ENCODE measurements at places on chromosomes 1 and 21.

DNA sequence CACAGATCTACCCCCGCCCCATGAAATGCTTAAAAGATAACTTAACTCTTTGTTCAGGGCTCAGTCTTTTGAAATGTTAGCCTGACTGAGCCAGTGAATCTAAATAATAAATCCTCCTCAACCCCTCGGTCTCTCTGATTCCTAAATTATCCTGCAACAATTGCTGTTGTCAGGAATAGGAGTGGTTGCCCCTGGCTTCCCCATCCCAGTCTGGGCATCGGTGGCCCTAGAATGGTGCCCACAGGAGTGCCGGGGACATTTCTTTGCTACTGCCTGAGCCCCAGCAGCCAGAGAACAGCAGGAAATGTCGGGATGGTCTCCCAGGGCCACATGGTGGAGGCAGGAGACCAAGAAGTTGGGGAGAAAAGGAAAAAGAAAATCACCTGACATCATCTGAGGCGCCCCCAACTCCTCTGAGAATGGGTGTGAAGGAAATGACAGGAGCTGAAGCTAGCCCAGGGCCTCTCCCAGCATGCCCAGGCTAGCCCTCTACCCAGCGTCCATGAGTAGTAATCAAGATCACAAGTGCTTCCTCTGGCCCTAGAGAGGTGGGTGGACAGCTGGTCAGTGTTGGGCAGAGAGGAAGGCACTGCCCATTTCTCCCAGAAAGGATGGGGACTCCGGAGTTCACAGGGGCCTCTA lies 1.6 kb downstream of the PADI4 start:
- H3K4me3 ChIP-seq, result no peak overlapping the region
- no peak overlapping the region for H3K27ac ChIP-seq
- H3K27me3 ChIP-seq, result no peaks in the 10 kb centered on the region
- peaks cover 11% of the 10 kb centered on the region for H3K4me1 ChIP-seq
- DNase-seq, result no peak

GRCh38 chr1:164671966-164672571 lies 113.1 kb downstream of the PBX1 start:
- no peaks in the 10 kb centered on the region for H3K4me1 ChIP-seq
- H3K27ac ChIP-seq, result no peak overlapping the region
- no peaks in the 10 kb centered on the region for H3K27me3 ChIP-seq
- no peak for DNase-seq

DNA sequence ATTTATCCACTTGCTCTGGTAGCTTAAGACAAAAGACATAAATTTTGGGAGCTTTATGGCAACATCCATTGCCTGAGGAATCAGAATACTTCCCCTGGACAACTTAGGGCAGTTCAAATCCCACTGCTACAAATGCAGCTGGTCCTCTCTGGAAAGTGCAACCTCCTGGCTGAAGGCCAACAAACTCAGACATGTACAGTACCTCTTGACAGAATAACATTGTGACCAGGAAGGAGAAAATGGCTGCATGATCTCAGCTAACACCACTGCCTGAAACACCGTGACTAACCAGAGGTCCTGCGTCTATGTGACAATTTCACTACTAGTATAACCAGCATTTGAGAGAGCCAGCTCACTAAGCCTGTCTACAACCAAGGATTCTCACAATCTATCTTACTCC lies 218.9 kb downstream of the CRB1 start:
- H3K4me3 ChIP-seq, result no peak overlapping the region
- no peaks in the 10 kb centered on the region for H3K27me3 ChIP-seq
- H3K4me1 ChIP-seq, result no peaks in the 10 kb centered on the region
- no peaks in the 10 kb centered on the region for H3K36me3 ChIP-seq
- no peak for DNase-seq

- no peak overlapping the region for H3K4me3 ChIP-seq
- no peak for DNase-seq
Measured at GRCh38 chr1:100995198-100995988, 30.2 kb downstream of the DPH5 start.

DNA sequence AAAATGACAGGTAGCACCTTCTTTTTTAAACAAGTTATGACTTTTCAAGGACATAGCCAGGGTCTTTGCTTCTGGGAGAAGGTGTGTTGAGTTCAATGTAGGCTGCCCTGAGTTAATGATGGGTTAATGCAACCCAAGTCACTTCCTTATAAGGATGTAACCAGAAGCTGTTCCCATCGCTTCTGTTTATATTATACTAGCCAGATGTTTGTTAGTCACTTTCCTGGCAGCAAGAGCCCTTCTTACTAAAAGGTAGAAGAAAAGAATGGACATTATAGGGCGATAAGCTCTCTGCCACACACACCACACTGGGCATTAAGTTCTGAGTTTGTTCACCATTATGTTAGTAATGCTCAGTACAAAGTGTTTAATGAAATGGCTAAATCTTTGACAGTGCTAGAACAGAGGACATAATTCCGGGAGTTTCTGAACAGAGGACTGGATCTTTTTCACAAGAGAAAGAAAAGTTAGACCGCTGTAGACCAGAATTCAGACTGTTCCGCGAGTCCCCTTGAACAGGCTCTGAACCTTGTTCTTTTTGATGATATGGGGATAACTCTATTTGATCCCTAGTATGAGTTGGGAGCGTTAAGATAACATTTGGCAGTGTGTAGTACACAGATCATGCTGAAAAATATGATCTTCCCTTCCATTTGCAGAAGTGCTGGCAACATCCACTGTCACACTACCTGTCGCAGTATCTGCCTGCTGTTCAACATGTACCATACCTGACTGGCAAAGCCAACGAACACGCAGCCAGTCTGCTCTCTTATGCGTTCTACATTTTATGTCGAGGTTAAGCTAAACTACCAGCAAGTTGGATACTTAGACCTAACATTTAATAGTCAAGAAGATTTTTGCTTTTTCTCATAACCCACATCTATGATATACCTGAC lies 41.0 kb downstream of the DEGS1 start:
- no peaks in the 10 kb centered on the region for H3K4me1 ChIP-seq
- H3K27ac ChIP-seq, result no peak overlapping the region
- no peaks in the 10 kb centered on the region for H3K36me3 ChIP-seq
- DNase-seq, result no peak

DNA sequence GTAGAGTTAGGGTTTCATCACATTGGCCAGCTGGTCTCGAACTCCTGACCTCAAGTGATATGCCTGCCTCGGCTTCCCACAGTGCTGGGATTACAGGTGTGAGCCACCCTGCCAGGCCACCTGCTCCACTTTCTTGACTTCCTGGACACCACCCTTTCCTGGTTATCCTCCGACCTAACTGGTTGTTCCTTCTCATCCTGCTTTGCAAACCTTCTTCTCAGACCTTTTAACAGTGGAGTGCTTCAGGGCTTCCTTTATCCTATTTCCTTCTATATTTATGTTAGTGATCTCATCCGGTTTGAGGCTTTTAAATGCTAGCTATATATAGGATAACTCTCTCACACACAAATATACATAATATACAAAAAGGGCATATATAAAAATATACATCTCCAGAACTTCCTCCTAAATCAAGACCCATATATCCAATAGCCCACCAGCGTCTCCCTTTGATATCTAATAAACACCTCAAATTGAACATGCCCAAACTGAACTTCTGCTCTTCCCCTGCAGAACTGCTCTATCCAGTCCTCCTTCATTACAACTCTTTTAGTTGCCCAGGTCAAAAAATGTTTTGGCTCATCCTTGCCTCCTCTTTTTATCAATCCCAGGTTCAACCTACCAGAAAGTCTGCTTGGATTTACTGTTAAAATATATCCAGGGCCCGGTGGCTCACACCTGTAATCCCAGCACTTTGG lies 19.5 kb upstream of the UQCRHL start:
- peaks cover 25% of the 10 kb centered on the region for H3K4me1 ChIP-seq
- H3K36me3 ChIP-seq, result no peaks in the 10 kb centered on the region
- H3K27ac ChIP-seq, result no peak overlapping the region
- H3K27me3 ChIP-seq, result no peaks in the 10 kb centered on the region

DNA sequence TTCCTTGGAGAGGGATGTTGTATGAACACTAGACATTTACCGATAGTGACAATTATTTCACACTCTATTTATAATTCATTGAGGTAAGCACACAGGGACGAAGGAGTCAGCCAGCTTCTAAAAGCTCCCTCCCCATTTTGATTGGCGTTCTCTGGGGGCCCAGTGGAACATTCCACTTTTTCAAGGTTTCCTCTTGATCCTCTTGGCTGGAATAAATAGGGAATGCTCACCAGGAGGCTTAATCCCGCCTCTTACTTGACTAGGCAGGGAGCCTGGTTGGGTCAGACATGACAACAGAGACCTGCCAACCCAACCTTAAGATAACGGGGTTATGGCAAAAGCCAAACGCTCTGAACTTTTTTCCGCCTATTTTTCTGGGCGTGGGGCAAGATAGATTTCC lies 974 bp downstream of the ACTN2 start:
- no peak for DNase-seq
- peaks cover 11% of the 10 kb centered on the region for H3K27me3 ChIP-seq
- no peak overlapping the region for H3K27ac ChIP-seq
- H3K4me3 ChIP-seq, result no peak overlapping the region

GRCh38 chr21:35511696-35512162 lies 462.6 kb upstream of the RUNX1 start:
- H3K4me1 ChIP-seq, result peaks cover 27% of the 10 kb centered on the region
- no peak for DNase-seq
- no peak overlapping the region for H3K4me3 ChIP-seq
- no peaks in the 10 kb centered on the region for H3K36me3 ChIP-seq
- no peaks in the 10 kb centered on the region for H3K27me3 ChIP-seq

DNA sequence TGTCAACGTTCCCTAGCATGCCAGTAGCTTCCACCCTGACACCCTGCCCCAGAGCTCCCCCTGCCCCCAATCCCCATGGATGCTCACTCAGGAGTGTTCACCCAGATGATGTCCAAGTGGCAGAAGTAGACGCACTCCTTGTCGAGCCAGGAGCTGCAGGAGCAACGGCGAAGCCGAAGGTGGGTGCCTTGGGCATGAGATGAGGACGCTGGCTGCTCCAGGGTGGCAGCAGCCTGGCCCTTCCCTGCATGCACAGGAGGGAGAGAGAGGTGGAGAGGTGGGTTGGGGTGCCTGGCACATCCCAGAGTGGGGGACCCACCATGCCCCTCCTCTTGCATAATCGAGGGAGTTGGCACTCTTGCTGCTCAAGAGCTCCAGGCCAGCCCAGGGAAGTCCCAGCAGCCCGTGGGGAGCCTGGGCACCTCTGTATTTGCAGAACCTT lies 502 bp downstream of the EDN2 start:
- H3K4me3 ChIP-seq, result peak overlapping the region; percentile 9
- no peak for DNase-seq
- H3K27ac ChIP-seq, result no peak overlapping the region

GRCh38 chr21:42781150-42781970 lies 98.0 kb downstream of the WDR4 start:
- peaks cover 24% of the 10 kb centered on the region for H3K27me3 ChIP-seq
- no peaks in the 10 kb centered on the region for H3K4me1 ChIP-seq
- H3K4me3 ChIP-seq, result no peak overlapping the region
- DNase-seq, result no peak
- H3K36me3 ChIP-seq, result no peaks in the 10 kb centered on the region

DNA sequence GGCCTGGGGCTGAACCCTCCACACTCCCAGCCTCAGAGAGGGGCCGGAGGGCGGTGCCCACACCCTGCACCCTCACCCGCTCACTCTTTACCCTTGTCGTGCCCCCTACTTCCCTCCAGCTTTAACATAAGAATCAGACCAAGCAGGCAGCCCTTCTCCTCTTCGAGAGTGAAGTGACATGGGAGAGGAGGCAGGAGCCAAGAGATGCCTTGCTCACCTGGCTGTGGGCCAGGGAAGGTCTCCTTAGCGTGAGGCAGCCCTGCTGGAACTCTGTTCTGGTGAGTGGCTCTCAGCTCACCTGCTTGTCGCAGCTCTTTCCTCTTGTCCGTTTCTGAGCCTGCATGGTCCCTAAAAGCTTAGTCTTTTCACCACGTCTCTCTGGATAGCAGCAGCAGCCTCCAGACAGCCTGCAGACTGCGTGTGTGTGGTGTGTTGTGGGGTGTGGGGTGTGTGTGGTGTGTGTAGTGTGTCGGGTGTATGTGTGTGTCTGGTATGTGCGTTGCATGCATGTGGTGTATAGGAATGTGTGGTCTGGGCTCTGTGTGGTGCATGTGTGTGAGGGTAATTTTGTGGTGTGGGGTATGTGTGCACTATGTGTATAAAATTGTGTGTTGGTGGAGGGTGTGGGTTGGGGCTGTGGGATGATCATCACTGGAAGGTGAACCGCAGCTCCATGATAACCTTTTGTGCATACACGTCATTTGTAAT lies 86.7 kb downstream of the CCDC185 start:
- no peak for DNase-seq
- no peak overlapping the region for H3K4me3 ChIP-seq
- H3K4me1 ChIP-seq, result no peaks in the 10 kb centered on the region
- no peaks in the 10 kb centered on the region for H3K27me3 ChIP-seq
- no peaks in the 10 kb centered on the region for H3K36me3 ChIP-seq

- peaks cover 39% of the 10 kb centered on the region for H3K4me1 ChIP-seq
- no peaks in the 10 kb centered on the region for H3K36me3 ChIP-seq
- H3K27ac ChIP-seq, result peak overlapping the region; percentile 98
- H3K27me3 ChIP-seq, result no peaks in the 10 kb centered on the region
Measured at GRCh38 chr1:40878906-40879305, 16.7 kb upstream of the CITED4 start.

- H3K4me3 ChIP-seq, result no peak overlapping the region
- no peak for DNase-seq
- H3K36me3 ChIP-seq, result no peaks in the 10 kb centered on the region
- no peaks in the 10 kb centered on the region for H3K4me1 ChIP-seq
Measured at GRCh38 chr1:81585371-81585770, 215.4 kb upstream of the ADGRL2 start.

GRCh38 chr1:901108-901859 lies 22.4 kb upstream of the SAMD11 start:
- no peaks in the 10 kb centered on the region for H3K4me1 ChIP-seq
- no peak for DNase-seq
- H3K27me3 ChIP-seq, result peaks cover 15% of the 10 kb centered on the region
- H3K4me3 ChIP-seq, result no peak overlapping the region
- no peaks in the 10 kb centered on the region for H3K36me3 ChIP-seq

GRCh38 chr21:14923468-14923867 lies 141.3 kb downstream of the NRIP1 start:
- DNase-seq, result no peak
- H3K27me3 ChIP-seq, result no peaks in the 10 kb centered on the region
- no peaks in the 10 kb centered on the region for H3K36me3 ChIP-seq
- no peak overlapping the region for H3K27ac ChIP-seq
- no peak overlapping the region for H3K4me3 ChIP-seq
- no peaks in the 10 kb centered on the region for H3K4me1 ChIP-seq

DNA sequence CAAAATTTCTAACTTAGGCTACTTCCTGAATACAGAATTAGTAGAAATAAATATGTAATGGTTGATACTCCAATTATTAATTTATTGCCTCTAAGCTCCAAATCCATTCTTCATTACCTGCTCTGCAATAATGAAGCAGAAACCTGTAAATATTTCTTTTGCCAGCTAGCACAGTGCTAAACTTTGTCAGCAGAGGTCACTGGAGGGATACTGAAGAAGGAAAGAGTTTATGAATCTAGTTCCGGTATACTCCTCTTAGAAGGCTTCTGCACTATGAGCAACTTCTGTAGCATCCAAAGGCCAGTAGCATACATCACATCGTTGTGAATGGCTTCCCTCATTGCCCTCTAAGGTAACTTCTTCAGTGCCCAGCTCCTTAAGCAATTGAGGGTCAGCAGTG lies 81.0 kb upstream of the LHX8 start:
- no peak for DNase-seq
- no peak overlapping the region for H3K4me3 ChIP-seq
- H3K27ac ChIP-seq, result no peak overlapping the region
- H3K27me3 ChIP-seq, result peaks cover 3% of the 10 kb centered on the region

All from RWPE2 (cell line).